ENCODE measurements at places on chromosomes 1 and 21.

- DNase-seq, result no peak
- peak overlapping the region; percentile 26 for H3K27ac ChIP-seq
- peaks cover 6% of the 10 kb centered on the region for H3K4me1 ChIP-seq
- no peaks in the 10 kb centered on the region for H3K27me3 ChIP-seq
Observed at GRCh38 chr1:220113136-220113695, 19.3 kb downstream of the IARS2 start.

- peaks cover 4% of the 10 kb centered on the region for H3K4me1 ChIP-seq
- H3K27me3 ChIP-seq, result peaks cover 11% of the 10 kb centered on the region
- H3K36me3 ChIP-seq, result no peaks in the 10 kb centered on the region
- H3K4me3 ChIP-seq, result no peak overlapping the region
- no peak for DNase-seq
Observed at GRCh38 chr1:211630236-211631081, 45.0 kb downstream of the NEK2 start.

DNA sequence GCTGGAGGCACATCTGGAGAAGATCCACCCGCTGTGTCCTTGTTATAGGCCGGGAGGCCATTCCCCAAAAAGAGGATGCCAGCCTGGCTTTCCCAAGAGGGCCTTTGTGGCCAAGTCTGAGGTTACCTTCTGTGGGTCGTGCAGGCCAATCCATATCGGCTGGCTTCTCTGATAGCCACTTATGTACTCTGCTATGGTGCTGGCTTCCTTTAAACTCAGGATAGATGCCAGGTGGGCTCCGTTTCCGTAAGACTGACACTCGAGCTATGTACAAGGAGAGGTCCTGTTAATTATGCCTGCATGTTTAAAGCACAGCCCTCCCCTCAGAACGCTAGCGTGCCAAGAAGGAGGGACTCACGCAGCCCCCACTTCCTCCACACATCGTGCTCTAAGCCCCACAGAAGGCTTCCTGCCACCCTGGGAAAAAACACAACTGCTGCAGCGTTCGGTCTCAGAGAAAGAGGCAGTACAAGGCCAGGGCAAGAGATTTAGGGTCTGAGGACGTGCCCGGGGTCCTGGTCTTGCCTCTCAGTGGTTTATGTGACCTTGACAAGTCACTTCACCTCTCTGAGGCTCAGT is 11.6 kb downstream of the REG4 start:
- H3K36me3 ChIP-seq, result no peaks in the 10 kb centered on the region
- no peak overlapping the region for H3K27ac ChIP-seq
- H3K4me1 ChIP-seq, result no peaks in the 10 kb centered on the region
- peaks cover 7% of the 10 kb centered on the region for H3K27me3 ChIP-seq
- no peak overlapping the region for H3K4me3 ChIP-seq
- no peak for DNase-seq

DNA sequence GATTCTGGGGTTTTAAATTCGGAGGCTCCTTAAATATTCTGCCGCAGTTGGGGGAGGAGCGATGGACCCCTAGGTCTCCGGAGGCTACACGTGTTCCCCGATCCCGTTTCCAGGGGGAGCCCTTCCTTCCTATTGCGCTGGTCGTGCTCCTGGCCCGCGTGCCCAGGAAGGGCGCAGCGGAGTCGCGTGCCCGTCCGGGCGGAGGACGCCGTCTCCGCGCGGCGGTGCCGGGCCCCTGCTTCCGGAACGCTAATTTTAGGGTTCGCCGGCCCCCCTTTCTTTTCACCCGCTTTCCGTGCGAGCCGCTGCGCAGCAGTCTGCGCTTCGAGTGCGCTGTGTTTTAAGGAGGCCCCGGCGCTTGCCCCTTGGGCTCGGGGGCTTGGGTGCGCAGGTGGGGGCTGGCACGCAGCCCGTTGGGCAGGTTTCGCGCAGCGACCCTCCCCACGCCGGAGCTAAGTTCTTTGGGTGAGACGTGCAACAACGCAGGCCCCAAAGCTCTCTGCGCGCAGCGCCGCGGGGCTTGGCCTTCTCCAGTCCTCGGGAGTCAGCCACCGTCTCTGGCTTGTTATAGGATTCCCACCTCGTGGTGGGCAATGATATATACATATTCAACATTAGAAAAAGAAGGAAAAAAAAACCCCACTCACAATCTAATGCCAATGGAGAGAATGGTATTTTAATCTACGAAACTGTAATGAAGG is 43.5 kb upstream of the DNAJC6 start:
- H3K4me1 ChIP-seq, result peaks cover 19% of the 10 kb centered on the region
- H3K27me3 ChIP-seq, result peaks cover 51% of the 10 kb centered on the region
- H3K36me3 ChIP-seq, result no peaks in the 10 kb centered on the region
- H3K27ac ChIP-seq, result no peak overlapping the region
- DNase-seq, result no peak
- H3K4me3 ChIP-seq, result peak overlapping the region; percentile 60

GRCh38 chr1:11690397-11691301 is 861 bp upstream of the DRAXIN start:
- H3K4me1 ChIP-seq, result peaks cover 15% of the 10 kb centered on the region
- no peak for DNase-seq
- H3K27me3 ChIP-seq, result peaks cover 54% of the 10 kb centered on the region

DNA sequence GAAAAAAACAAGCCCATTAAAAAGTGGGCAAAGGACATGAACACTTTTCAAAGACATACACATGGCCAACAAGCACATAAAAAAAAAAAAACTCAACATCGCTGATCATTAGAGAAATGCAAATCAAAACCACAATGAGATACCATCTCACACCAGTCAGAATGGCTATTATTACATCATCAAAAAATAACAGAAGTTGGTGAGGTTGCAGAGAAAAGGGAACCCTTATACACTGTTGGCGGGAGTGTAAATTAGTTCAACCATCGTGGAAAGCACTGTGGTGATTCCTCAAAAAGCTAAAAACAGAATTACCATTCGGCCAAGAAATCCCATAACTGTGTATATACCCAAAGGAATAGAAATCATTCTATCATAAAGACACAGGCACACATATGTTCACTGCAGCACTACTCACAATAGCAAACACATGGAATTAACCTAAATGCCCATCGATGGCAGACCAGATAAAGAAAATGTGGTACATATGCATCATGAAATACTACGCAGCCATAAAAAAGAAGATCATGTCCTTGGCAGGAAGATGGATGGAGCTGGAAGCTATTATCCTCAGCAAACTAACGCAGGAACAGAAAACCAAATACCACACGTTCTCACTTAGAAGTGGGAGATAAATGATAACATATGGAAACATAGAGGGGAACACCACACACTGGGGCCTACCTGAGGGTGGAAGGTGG is 70.1 kb downstream of the INTS7 start:
- no peak overlapping the region for H3K27ac ChIP-seq
- no peaks in the 10 kb centered on the region for H3K27me3 ChIP-seq

DNA sequence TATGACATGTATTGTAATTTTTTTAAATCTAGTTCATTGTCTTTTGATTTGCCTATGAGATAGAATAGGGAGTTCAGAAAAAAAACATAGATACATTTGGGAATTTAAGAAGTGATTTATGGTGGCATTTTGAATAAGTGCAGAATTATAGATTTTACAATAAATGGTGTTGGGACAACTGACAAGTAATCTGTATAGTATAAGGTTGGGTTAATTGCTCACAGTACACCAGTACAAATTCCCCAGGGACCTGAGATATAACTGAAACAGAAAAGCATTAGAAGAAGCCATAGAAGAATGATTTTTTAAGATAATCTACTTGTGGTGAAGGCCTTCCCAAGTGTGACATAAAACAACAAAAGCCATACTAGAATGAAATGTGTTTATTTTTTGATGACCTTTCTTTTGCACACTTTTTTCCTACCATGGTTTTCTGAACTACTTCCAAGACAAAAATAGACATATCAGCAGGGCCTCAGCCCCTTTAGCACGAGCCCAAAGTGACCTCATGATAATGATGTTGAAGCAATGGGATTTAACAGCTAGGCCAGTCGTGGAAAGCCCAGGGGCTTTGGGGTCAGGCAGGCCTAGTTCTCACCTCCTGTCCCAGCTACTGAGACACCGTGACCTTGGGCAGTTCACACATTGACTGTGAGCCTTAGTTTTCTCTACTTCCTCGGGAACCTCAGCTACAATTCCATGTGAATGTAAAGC is 87.4 kb downstream of the GREM2 start:
- no peaks in the 10 kb centered on the region for H3K27me3 ChIP-seq
- H3K36me3 ChIP-seq, result no peaks in the 10 kb centered on the region
- no peak overlapping the region for H3K4me3 ChIP-seq
- DNase-seq, result no peak
- H3K4me1 ChIP-seq, result no peaks in the 10 kb centered on the region

DNA sequence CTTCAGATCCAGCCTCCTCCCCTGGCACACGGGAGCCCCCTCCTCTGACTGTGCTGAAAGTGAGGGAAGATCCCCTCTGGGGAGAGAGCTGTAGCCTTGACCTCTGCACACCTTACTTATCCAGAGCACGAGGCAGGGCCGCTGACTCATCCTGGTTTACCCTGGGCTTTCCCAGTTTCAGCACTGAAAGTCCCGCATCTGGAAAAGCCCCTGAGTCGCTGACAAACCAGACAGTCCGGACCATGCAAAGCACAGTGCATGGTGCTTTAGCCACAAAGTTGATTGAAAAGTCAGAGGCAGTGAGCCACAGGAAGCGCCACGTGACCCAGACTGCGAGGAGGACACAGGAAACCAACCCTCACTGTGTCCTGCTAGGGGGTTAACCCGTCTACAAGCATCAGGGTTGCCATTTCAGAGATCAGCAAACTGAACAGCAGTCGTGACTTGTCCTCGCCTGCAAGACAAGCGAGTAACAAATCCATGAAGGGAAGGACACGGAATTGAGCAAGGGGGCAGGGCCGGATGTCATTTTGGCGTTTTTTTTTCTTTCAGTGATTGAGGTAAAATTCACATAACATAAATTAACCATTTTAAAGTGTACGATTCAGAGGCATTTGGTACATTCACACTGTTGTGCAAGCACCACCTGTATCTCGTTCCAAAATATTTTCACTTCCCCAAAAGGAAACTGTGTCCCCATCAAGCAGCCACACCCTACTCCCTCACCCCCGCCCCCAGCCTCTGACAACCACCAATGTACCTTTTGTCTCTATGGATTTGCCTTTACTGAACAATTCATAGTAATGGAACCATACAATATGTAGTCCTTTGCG is 19.9 kb upstream of the IFNGR2 start:
- H3K27ac ChIP-seq, result peak overlapping the region; percentile 82
- H3K27me3 ChIP-seq, result peaks cover 12% of the 10 kb centered on the region
- H3K4me1 ChIP-seq, result peaks cover 53% of the 10 kb centered on the region

- H3K36me3 ChIP-seq, result no peaks in the 10 kb centered on the region
- no peaks in the 10 kb centered on the region for H3K4me1 ChIP-seq
- no peak overlapping the region for H3K4me3 ChIP-seq
- H3K27ac ChIP-seq, result no peak overlapping the region
Observed at GRCh38 chr1:201348211-201348566, 29.3 kb downstream of the TNNT2 start.

DNA sequence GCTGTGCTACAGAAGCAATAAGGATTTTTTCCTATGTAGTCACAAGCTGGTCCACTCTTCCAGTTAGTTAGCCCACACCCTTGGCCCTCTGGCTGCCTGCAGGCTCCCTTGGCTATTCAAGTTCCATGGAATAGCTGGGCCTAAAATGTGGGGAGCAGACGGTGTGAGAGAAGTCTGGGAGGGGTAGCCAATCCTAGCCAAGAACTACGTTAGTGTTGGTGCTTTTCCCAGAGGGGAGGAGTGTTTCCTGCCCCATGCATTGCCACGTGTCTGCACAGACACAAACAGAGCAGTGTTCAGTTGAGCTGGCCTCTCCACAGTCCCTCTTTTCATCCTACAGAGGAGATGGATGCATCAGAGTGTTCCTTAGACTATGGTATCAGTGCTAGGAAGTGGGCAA is 59.0 kb upstream of the IPO9 start:
- peaks cover 12% of the 10 kb centered on the region for H3K27me3 ChIP-seq
- H3K27ac ChIP-seq, result no peak overlapping the region
- no peak for DNase-seq
- no peaks in the 10 kb centered on the region for H3K36me3 ChIP-seq

GRCh38 chr1:119108988-119109387 is 31.5 kb downstream of the WARS2 start:
- no peaks in the 10 kb centered on the region for H3K36me3 ChIP-seq
- no peak overlapping the region for H3K27ac ChIP-seq
- DNase-seq, result no peak
- peaks cover 2% of the 10 kb centered on the region for H3K27me3 ChIP-seq

- H3K4me1 ChIP-seq, result no peaks in the 10 kb centered on the region
- no peaks in the 10 kb centered on the region for H3K27me3 ChIP-seq
- H3K36me3 ChIP-seq, result peaks cover 13% of the 10 kb centered on the region
Observed at GRCh38 chr1:110060034-110060661, 10.3 kb downstream of the ALX3 start.

DNA sequence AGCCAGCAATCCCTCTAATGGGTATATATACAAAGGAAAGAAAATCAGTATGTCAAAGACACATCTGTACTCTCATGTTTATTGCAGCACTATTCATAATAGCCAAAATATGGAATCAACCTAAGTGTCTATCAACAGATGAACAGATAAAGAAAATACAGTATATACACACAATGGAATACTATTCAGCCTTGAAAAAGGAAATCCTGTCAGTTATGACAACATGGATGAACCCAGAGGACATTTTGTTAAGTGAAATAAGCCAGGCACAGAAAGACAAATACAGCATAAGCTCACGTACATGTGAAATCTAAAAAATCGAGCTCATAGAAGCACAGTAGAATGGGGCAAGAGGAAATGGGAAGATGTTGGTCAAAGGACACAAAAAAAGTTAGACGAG is 69.1 kb downstream of the WARS2 start:
- DNase-seq, result no peak
- H3K4me1 ChIP-seq, result no peaks in the 10 kb centered on the region
- H3K27me3 ChIP-seq, result no peaks in the 10 kb centered on the region
- peaks cover 5% of the 10 kb centered on the region for H3K36me3 ChIP-seq

GRCh38 chr1:202075389-202075788 is 47.3 kb upstream of the GPR37L1 start:
- no peak for DNase-seq
- peaks cover 3% of the 10 kb centered on the region for H3K4me1 ChIP-seq
- H3K4me3 ChIP-seq, result no peak overlapping the region
- H3K27me3 ChIP-seq, result no peaks in the 10 kb centered on the region

DNA sequence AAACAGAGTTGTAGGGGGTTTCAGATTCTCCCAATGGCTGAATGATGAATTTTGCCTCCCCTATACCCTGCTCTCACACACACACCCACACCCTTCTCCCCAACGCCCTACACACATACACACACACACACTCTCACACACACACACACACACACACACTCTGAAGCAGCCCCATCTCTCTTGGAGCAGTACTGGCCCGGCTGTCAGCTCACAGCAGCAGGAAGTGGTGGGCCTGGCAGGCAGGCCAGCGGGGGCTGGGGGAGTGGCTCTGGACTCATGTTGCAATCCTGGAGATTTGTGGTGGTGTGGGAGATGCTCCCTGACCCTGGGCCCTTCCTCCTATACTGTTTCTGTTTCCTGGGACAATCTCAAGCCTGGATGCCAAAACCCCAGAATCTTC is 2.2 kb downstream of the IKBKE start:
- DNase-seq, result peak; percentile 49
- H3K36me3 ChIP-seq, result peaks cover 56% of the 10 kb centered on the region
- H3K27me3 ChIP-seq, result no peaks in the 10 kb centered on the region
- H3K4me1 ChIP-seq, result peaks cover 55% of the 10 kb centered on the region

DNA sequence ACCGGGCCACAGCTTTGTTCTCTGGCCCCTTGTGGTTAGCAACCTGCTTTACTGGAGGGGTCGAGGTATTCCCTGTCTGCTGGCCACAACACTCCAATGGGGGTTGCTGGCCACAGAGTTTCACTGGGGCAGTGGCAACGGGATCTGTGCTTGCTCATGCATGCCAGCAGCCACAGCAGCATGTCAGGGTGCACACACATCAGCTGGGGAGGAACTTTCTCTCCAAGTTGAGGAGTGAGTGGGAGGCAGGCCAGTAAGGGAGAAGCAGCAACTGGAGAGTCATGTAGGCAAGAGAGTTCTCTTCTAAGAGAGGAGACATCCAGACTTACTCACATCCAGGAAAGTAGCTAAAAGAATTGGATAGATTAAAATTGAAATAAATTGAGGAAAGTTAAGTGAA is 38.0 kb downstream of the SAMD13 start:
- no peak for DNase-seq
- no peaks in the 10 kb centered on the region for H3K4me1 ChIP-seq
- H3K27me3 ChIP-seq, result peaks cover 3% of the 10 kb centered on the region
